ENCODE measurements at places on chromosomes 7 and 10. TPM values are rescaled to one million over a fixed set of nuclear protein-coding genes. Genes with fewer than 3 reads are reported as not detected.

GRCh38 chr7:157834501-157835163 lies 497.8 kb downstream of the DNAJB6 start:
- no peak for DNase-seq

Gene TMEM229A
- polyA plus RNA-seq = 0.31 TPM

DNA sequence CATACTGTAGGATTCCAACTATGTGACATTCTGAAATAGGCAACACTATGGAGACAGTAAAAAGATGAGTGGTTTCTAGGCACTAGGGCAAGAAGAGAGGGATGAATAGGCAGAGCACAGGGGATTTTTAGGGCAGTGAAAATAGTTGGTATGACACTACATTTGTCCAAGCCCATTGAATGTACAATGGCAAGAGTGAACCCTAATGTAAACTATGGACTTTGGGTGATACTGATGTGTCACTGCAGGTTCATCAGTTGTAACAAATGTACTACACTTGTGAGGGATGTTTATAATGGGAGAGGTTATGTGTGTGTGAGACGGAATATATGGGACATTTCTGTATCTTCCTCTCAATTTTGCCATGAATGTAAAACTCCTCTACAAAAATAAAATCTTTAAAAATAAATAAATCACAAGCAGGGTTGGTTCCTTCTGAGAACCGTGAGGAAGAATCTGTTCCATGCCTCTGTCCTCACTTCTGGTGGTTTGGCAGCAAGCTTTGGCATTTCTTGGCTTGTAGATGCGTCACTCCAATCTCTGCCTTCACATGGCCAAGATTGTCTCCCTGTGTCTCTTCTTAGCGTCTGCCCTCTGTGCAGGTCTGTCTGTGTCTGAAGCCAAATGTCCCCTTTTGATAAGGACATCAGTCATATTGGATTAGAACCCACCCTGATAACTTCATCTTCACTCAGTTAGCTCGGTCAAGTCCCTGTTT lies 83.1 kb upstream of the AGBL3 start:
- no peak for DNase-seq

GRCh38 chr10:19762026-19762425 lies 54.2 kb upstream of the PLXDC2 start:
- no peak for DNase-seq

DNA sequence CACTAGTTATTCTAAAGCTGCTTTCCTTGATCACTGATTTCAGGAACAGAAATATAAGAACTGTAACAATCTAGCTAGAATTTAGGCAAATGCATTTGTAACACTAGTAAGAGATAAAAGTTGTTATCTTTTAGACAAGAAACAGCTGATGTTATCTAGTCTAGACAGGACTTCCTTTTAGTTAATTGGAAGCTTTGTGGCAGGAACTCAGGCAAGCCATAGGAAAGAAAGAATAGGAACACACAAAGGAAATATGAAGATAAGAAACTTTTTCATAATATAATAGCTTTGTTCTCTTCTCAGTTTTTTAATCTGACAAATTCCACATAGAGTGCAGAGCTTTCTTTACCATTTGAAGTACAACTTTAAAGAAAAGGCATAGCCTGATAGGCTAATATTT lies 59.0 kb upstream of the AGR3 start:
- DNase-seq = no peak

Gene MET
- polyA plus RNA-seq = 3.5 TPM

- DNase-seq = no peak
Measured at GRCh38 chr7:142642316-142642715, 107.0 kb upstream of the PRSS1 start.

Gene OIT3
- polyA plus RNA-seq = not detected

Gene DGKI
- 0.22 TPM for polyA plus RNA-seq

Gene PTF1A
- not detected for polyA plus RNA-seq

GRCh38 chr7:8773518-8773917 lies 340.1 kb downstream of the NXPH1 start:
- no peak for DNase-seq

- no peak for DNase-seq
Measured at GRCh38 chr10:74213571-74214162, 62.6 kb downstream of the ADK start.

DNA sequence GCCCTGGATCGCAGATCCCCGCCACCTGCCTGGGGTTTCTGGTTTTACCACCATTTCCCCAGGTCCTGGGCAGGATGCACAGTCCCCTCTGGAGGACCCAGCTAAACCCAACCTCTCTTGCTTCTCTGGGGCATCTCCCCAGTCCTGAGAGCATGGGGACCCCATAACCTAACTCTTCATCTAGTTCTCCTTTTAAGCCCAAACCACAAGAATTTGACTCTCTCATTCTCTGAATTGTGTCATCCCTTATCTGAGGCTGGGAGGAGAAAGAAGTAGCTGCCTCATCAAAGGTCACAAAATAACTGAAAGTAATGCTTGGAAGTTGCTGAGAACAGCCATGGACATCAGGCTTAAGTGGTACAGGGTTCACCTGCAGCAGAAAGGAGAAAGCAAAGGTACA lies 159.9 kb downstream of the FGFR2 start:
- DNase-seq = no peak

DNA sequence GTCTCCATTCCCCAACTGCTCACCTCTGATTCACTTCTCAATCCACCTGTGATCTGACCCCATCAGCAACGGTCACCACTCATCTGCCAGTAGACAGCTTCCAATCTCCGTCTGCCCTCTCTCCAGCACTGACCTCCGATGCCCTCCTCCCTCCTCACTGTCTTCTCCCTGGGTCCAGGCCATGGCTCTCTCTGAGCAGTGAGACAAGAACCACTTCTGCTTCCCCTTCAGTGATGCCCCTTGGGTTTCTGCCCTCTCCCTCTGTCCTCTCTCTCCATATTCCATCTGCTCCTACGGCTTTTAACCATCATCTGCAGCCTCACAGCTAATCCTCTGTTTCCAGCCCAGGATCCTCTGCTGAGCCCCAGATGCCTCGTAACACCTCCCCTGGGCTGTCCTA lies 55.5 kb upstream of the OPALIN start:
- DNase-seq = peak; percentile 37

DNA sequence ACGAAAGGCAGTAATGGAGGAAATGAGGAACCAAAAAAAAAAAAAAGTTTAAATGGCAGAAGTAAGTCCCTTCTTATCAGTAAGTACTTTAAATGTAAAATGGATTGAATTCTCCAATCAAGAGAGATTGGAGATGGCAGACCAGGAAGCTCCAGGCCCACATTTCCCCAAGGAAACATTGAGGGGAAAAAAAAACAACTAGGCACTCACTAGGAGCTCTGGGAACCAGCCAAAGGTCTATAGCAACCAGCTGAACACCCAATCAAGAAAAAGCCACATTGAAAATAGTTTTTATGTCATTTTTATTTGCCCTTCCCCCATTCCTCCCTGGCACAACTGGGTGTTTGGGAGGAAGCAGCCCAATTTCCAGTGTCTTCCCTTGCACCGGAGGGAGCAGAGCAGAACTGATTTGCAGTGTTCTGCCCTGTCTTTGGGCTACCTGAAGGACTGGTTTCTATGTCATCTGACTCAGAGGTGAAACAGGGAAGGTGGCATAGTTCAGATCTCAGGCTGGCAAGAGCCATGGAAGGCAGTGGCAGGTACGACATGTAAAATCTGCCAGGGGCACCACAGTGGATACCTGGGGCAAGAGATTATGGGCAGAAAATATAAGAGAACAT lies 121.9 kb downstream of the SMURF1 start:
- DNase-seq = no peak

Gene NEBL
- polyA plus RNA-seq = 4.7 TPM

Measured in H1 (cell line).